ENCODE measurements at places on chromosomes 7 and 10. TPM values are rescaled to one million over a fixed set of nuclear protein-coding genes. Genes with fewer than 3 reads are reported as not detected.

GRCh38 chr10:7611909-7612308, 54.9 kb downstream of the ITIH5 start:
- no peaks in the 10 kb centered on the region for H3K4me1 ChIP-seq
- no peaks in the 10 kb centered on the region for H3K36me3 ChIP-seq
- no peak overlapping the region for H3K27ac ChIP-seq
- no peak for DNase-seq

The MYL10 gene
- not detected for total RNA-seq

DNA sequence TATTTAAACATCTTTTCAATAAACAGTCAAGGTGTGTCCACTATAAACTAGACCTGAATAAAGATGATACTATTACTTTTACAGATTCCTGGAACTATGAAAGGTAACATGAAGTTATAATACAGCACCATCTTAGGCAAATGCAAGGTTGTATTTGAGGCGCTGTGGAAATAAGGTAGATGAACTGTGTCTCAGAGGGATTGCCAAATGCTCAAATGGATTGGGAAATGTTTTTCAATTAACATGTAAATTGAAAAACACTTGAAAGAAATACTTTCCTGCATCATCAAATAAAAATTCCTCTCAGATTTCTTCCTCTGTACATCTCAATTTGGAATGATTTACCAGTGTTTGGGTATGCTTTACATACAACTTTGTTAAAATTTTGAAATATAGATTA, 139.4 kb downstream of the DKK1 start:
- DNase-seq, result no peak
- no peaks in the 10 kb centered on the region for H3K4me1 ChIP-seq
- no peak overlapping the region for H3K4me3 ChIP-seq
- H3K27ac ChIP-seq, result no peak overlapping the region

The NRG3 gene
- total RNA-seq, result 0.97 TPM

GRCh38 chr10:99234041-99234790, 1.4 kb downstream of the HPSE2 start:
- peak overlapping the region; percentile 14 for H3K27ac ChIP-seq
- H3K36me3 ChIP-seq, result no peaks in the 10 kb centered on the region
- peak overlapping the region; percentile 24 for H3K4me3 ChIP-seq
- H3K27me3 ChIP-seq, result peaks cover 29% of the 10 kb centered on the region
- DNase-seq, result peak; percentile 39

Data from prostate gland (tissue), 2 donors.